ENCODE measurements at places on chromosomes 12 and 14. TPM values are rescaled to one million over a fixed set of nuclear protein-coding genes. Genes with fewer than 3 reads are reported as not detected.

INSM2 gene
- not detected for total RNA-seq

METTL25 gene
- total RNA-seq, result 12.2 TPM

PUS1 gene
- total RNA-seq, result 3.1 TPM

KERA gene
- not detected for total RNA-seq

HSPB8 gene
- total RNA-seq, result 253 TPM

KRT83 gene
- not detected for total RNA-seq

FAM161B gene
- 3.5 TPM for total RNA-seq

ETV6 gene
- total RNA-seq, result 11.6 TPM

GLI1 gene
- total RNA-seq, result 0.87 TPM

FITM1 gene
- total RNA-seq, result not detected

TMEM229B gene
- 1.8 TPM for total RNA-seq
